ENCODE measurements at places on chromosomes 16 and 17.

- DNase-seq = no peak
These were observed 128.1 kb downstream of the RGS9 start for GRCh38 chr17:65265276-65265675.

DNA sequence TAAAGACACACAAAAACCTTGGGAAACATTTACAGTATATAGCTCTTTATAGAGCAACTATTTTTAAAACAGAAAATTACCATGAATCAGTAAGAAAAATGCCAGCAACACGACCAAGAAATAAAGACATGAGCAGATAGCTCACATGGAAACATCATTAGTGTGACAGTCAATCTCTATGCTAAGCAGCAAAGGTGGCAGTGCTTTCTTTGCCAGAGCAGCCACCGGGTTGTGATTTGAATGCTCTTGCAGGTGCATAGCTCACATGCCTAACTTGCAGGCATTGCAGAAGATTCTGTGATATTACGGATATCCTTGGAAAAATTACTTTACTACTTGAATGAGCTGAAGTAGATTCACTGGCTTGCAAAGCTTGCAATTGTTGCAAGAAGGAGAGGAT, 652.9 kb upstream of the C16orf82 start:
- DNase-seq = no peak

DNA sequence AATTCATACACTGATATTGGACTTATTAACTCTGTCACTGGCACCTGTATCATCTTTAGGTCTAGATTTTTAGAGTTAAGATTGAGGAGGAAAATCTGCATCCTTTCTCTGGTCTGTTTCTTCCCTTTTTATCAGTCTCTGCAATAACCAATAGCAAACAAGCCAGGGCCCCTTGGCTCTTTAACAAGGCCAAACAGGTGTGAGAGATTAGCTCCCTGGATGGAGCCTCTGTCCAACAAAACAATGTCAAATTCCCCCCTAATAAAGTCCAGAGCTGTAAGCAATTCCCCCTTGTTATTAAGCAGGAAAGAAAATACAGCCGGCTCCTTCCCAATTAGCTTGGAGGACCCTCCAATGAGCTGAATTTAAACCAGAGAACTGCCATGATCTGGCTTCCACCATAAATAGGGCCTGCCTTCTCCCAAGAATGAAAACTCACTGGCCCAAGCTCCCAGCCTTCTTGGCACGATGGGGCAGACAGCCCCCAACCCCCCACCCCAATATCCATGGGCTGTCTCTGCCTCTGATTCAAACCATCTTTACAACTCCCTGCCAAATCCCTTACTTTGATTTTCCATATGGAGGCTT, 56.1 kb upstream of the SOX9 start:
- DNase-seq = no peak

DNA sequence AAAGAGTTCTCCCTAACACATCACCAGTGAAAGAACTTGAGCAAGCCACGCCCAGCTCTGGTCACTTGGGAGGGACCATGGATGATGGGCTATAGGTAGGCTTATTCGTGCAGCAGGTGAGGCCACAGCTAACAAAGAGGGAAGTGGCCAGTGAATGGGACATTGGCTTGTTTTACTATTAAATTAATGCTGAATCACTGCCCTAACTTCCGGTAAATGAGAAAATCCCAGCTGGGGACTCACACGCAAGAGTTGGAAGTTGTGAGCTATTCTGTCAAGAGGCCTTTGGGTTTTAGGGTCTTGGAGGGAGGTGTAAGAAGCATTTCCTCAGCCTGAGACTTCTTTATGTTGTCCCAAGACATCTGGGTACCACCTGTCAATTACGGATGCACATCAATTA, 315.3 kb downstream of the XYLT1 start:
- no peak for DNase-seq

- DNase-seq = no peak
These were observed 147.1 kb upstream of the CHMP6 start for GRCh38 chr17:80844418-80844990.

GRCh38 chr16:47180073-47180472, 36.3 kb upstream of the NETO2 start:
- DNase-seq = no peak

DNA sequence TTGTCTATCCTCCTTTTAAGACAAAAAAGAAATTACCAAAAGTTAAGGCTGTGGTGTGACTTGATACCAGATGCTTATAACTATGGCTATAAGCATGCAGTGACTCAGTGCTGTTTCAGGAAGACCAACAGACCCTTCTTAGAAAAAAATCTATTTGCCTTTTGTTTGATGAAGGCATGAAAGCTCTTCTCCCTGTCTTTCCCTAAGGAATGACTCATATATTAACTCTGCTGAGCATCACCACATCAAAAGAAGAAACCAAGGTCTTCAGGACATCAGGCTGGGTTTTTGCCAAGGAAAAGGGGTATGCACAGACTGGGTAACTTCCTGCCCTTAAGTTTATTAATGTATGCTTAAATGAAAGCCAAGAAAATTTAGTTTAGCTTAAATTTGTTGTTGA, 47.1 kb downstream of the VMP1 start:
- DNase-seq = no peak

DNA sequence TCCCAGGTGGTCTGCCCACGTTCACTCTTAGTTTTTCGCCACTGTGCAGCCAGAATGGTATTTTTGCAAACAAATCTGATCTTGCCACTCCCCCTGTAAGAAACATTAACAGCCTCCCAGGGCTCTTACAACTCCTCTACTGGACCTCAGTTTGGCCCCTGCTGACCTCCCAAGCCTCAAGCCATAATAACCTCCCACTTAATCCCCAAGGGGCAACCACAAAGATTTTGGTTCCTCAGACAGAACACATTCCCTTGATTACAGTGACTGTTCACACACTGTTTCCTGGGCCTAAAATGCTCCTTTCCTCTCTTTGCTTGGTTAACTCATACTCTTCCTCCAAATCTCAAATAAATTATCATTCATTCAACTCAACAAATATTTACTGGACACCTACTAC, 21.5 kb upstream of the CD300E start:
- DNase-seq = no peak

- no peak for DNase-seq
These were observed 36.0 kb downstream of the TMEM235 start for GRCh38 chr17:78267253-78268073.

GRCh38 chr16:22233037-22233372, 26.9 kb downstream of the EEF2K start:
- no peak for DNase-seq

DNA sequence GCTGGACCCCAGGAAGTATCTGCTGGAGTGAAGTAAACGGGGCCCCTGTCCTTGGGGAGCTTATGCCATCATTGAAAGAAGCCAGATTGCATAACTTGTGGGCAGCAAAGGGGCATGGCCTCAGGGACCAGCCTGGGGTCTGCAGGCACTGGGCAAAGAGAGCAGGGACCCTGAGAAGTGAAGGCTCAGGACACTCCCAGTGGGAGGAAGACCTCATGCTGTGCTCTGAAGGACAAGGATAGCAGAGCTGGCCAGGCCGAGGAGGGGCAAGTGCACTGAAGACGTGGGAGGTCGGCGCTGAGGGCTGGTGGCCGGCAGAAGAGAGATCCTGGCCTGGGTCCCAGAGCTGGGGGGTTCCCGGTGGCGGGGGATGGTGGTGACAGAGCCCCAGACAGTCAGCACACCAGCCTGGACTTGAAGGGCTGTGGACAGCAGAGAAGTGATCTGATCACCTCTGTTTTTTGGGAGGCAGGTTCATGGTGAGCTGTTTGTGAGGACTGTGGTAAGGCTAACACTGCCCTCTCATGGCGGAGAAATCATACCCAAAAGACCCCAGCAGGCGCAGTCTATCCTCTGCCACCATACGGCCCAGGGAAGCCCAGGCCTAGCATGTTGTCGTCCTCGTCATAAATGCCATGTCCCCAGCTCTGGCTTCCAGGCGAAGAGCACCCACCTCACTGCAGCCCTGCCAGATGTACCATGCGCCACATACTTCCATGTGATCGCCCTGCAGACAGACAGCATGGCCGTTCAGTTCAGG, 7.1 kb upstream of the CNP start:
- DNase-seq = no peak

DNA sequence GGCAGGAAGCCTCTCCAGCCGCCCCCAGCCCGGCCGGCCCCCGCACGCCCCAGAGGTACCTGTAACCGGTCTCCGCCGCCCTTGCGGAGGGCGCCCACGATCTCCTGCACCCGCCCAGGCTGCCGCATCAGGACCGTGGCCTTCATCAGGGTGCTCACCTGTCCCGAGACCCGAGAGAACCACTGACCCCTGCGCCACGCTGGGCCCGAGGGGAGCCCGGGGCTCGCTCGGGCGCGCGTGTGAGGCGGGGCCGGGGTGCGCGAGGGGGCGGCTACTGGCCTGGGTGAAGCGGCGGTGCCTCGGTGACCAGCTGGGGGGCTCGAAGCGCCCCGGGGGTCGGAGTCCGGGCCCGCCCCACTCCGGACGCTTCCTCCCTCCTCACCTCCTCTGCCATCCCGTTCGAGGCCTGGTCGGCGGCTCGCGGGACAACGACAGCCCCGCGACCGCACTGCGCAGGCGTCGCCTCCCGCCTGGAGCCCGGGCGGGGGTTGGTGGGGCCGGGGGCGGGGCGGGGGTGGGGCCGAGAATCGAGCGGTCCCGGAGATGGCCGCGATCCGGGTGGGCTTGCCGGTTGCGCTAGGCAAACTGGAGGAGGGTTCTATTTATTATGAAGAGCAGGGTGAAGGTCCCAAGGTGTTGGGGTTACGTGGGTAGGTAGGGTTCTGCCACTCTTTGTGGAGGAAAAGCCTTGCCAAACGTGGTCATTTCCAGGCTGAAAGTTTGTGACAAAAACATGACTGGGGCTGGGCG, at the start of gene NT5C3B:
Gene NT5C3B (minus strand): TSS at position 433 of the 750 bp plus-strand sequence. CDS start 39 bp downstream, at position 394.
- DNase-seq = no peak

- no peak for DNase-seq
These were observed 88.2 kb upstream of the CORO6 start for GRCh38 chr17:29710891-29711418.

GRCh38 chr17:62995377-62995885, 29.4 kb downstream of the TANC2 start:
- no peak for DNase-seq

- DNase-seq = no peak
These were observed 21.1 kb downstream of the TTYH2 start for GRCh38 chr17:74234486-74234885.

- no peak for DNase-seq
These were observed 86.4 kb downstream of the HAPSTR1 start for GRCh38 chr16:9177861-9178260.

DNA sequence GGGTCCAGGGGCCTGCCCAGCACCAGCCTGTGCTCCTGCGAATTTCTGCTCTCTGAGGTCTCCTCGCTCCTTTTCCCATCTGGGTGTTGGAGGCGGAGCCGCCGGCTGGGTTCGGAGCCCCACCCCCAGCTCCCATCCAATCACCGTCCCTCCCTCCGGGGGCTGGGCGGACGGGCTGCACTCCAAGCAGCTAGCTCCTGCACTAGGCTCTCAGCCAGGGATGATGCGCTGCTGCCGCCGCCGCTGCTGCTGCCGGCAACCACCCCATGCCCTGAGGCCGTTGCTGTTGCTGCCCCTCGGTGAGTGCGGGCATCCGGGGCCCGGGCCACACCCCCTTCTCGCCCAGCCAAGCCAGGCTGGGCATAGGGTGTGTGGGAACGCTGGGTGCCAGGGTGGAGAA, at the start of gene NRN1L:
Gene NRN1L (plus strand): TSS at position 202 of the 400 bp plus-strand sequence. CDS start 19 bp downstream, at position 221.
- peak; percentile 5 for DNase-seq

DNA sequence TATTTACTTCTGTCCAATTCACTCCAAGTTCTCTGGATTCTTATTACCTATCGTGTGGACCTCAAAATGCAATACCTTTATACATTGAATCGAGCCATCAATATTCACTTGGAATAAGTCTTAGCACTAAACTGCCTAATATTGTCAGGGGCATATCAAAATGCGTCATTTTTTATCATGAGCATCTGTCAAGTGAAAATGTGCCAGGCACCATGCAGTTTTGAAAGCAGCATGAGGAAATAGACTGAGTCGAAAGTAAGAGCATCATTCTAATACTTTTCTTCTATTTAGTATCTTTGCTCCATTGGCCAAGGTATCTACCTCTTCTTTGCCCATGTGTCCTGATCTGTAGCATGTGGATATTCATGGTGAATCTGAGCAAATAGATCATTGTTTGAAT, 1193.4 kb downstream of the CDH11 start:
- DNase-seq = no peak

GRCh38 chr16:2833776-2834175, 3.7 kb downstream of the ZG16B start:
- no peak for DNase-seq

DNA sequence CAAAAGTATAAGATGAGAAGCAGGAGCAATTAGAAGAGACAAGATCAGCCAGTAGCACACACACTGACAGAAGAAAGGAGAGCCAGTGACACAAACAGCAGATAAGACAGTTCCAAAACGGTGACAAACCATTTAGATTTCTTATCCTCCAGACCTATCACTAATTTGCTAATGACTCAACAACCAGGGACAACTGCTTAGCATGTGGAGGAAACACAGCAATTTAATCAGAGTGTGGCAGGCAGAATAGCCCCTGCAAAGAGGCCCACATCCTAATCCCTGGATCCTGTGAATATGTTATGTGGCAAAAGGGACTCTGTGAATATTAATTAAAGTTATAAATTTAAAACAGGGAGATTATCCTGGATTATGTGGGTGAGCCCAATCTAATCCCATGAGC, 81.1 kb downstream of the CACNG1 start:
- no peak for DNase-seq

DNA sequence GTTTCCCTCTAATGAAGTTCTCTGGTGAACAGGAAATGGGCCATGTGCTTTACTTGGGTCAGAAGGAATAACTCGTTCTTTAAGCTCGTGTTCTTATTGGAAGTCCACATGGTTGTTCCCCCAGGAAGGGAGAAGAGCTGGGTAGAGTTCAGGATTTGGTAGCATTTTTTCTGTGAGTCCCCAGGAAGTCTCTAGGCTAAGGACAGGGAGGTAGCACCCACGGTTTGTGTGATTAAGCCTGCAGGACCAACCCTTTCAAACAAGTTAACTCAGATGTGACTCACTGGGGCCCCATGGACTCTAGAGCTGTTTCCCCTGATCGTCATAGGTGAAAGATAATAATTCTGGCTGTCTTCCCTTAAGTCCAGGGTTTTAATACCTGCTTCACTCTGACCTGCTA, 16.4 kb downstream of the SAP30BP start:
- no peak for DNase-seq

DNA sequence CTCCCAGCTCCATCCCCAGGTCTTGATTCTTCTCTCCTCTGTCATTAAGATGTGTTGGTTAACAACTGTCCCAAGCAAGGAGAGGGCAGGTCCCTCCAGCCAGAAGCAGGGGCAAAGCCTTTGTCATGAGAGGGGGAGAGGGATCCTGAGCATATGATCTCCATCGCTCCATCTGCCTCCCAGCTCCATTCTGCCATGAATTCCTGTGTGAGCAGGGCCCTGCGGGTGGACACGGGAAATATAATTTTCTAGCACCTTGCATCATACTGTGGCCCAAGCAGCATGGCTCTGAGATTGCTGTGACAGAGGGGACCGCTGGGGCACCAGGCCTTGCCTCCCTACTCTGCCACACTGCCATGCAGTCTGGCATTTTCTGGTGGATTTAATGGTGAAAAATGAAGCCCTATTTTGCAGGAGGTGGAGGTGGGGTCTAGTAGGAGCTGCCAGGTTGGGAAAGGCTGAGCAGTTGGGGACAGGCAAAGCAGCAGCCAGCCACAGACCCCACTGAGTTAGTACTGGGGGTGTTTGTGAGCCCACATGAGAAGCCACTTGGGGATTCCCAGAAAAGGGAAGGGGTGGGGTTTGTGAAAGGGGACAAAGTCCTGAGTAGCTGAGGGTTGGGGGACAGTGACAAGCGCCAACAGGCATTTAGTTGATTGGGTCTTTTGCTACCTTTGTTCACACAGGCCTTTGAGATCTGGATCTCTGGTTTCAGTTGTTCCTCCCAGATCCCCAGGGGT, 16.4 kb downstream of the TMEM238L start:
- no peak for DNase-seq

- DNase-seq = no peak
These were observed 331.9 kb downstream of the FOXL1 start for GRCh38 chr16:86910161-86910769.
